ENCODE measurements at places on chromosomes 13 and 19.

GRCh38 chr19:12969292-12969988 is at the start of gene DAND5:
DAND5 (plus strand) TSS chr19:12969576; CDS start chr19:12969661, 85 bp downstream.
- DNase-seq: no peak

DNA sequence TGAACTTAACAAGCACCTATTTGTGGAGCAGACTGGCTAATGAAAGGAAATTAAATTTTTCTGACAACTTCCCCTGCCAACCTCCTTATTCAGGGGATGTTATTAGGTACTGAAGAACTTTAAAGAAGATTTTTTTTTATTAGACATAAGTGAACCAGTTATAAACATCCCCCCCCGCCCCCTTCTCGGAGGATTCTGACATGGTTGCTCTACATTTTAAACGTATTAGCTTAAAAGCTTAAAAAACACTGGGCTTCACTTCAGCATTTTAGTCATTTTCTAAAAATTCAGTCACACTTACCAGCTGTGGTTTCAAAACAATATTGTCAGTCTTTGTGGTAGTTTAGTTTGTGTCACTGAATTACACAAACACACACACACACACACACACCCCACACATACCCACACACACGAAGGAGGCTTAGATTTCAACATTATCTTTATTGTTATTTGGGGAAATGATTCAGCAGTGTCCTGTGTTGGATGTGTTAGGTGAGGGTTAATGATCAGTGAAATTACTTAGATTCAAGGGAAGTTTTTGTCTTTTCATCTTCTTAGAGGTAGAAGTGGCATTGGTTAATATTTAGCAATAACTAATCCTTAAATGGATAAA is 145.7 kb downstream of the PCCA start:
- no peak for DNase-seq

GRCh38 chr19:33818411-33818810 is 21.7 kb downstream of the KCTD15 start:
- no peak for DNase-seq

DNA sequence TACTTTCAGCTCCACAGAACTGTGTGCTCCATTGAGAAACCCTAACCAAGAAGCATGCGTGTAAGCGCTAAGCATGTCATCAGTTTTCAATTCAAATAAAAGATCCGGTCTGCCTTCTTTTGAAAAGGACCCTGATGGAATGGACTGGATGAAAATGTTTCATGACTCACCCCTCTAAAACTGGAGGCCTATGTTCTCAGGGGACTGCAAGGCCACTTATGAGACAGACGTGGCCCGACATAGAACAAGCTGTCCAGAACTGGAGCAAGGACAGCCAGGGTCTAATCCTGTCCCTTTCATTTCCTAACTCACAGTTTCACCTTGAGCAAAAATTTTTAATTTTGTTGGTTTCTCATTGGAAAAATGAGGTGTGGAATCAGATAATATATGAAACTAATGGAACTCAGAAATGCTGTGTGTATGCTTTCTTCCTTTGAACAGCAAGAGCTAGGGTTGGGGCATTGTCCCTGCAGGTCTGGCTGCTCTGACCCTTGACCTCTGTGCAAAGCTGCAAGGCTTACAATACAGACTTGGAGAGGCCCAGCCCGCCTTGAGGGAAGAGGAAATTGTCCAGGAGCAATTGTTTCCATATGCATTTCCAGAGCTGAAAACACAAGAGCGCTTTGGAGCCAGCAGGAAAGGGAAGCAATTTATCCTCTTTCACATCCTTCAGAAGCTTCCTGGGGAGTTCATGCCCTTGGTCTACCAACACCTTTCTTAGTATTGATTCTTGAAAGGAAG is 553.4 kb upstream of the KLF12 start:
- DNase-seq: no peak

DNA sequence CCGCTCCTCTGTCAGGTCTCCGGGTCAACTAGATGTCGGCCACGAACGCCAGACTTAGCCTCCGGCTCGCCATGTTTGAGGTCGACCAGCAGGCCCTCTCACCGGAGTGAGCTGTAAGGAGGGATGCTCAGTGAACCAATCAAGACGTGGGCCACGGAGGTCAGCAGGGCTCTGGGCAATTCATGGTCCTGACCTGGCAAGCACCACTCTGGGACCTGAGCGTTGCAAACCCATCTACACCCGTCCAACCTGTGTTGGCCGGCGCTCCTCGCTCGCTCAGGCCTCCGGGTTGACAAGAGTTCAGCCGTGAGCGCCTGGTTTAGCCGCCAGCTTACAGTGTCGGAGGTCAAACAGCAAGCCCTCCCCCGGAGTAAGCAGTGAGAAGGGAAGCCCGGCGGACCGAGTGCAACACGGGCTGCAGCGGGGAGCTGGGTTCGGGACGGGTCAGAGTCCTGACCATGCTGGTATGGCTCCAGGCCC is 1361.9 kb downstream of the UQCRFS1 start:
- no peak for DNase-seq

DNA sequence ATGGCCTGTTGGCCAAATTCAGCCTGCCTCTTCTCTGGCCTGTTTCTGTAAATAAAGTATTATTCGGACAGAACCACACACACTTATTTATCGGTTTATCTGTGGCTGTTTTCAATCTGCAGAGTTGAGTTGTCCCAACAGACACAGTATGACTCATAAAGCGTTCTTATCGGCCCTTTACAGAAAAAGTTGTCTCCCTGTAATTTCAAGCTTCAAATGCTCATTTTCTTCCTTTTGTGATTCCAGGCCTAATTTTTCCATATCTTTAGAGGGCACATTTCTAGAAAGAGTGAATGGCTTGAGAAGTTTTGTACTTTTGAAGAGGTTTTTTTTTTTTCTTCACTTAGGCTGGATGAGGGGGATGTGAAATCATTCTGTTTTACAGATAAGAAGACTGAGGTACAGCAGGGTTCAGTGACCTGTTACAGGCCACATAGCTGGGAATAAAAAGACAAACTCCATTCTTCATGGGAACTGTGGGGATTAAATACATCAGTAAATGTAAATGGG is 440.9 kb downstream of the TSHZ3 start:
- peak; percentile 8 for DNase-seq

- DNase-seq: no peak
These were observed 2.2 kb upstream of the USPL1 start for GRCh38 chr13:30615481-30615865.

DNA sequence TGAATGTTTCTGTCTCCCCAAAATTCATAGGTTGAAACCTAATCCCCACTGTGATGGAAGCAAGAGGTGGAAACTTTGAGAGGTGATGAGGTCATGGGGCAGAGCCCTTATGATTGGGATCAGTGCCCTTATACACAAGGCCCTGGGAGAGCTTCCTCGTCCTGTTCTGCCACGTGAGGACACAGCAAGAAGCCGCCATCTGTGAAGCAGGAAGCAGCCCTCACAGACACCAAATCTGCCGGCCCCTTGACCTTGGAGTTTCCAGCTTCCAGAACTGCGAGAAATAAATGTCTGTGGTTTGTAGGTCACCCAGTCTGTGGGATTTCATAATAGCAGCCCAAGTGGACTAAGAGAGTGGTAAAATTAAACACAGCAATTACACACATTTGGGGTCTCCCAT is 737.4 kb downstream of the UQCRFS1 start:
- no peak for DNase-seq

- no peak for DNase-seq
These were observed 242.2 kb downstream of the B3GLCT start for GRCh38 chr13:31441800-31442510.

DNA sequence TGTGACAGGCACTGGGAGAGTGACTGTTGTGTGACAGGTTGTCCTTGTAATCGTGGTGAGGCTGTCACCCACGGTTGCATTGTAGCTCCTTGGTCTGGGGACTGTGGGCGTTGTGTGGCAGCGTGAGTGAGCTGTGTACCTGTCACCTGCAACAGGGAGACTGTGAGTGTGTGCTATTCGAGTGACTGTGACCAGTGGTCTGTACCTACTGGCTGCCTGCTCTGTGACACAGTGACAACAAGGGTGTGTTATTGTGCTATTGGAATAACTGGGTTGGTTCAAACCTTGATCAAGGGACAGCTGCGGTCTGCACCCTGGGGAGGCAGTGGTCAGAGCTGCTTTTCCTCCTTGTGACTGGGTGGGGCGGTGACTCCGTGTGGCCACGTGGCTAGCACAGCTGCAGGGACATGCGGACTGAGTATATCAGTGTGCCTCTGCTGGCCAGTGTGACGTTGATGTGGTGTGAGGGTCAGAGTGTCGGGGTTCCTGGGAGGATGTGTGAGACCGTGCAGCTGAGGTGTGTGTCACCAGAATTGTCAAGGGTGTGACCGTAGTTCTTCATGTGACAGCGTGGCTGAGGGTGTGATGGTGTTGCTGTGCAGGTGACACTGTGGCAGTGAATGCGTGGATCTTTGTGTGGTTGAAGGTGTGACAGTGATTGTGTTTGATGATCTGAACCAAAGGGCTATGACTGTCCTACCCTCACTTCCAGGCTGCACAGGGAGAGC is 10.1 kb upstream of the NFIX start:
- DNase-seq: peak; percentile 82

GRCh38 chr13:44307844-44308243 is 65.8 kb upstream of the SERP2 start:
- no peak for DNase-seq

GRCh38 chr19:35347171-35347929 is at the start of gene FFAR1:
FFAR1 (plus strand) TSS chr19:35347902; CDS start chr19:35351552, 3,650 bp downstream.
- DNase-seq: peak; percentile 4

GRCh38 chr19:6811378-6811777 is 38.9 kb downstream of the VAV1 start:
- DNase-seq: no peak

GRCh38 chr19:12527034-12527836 is 24.0 kb downstream of the ZNF564 start:
- DNase-seq: no peak

DNA sequence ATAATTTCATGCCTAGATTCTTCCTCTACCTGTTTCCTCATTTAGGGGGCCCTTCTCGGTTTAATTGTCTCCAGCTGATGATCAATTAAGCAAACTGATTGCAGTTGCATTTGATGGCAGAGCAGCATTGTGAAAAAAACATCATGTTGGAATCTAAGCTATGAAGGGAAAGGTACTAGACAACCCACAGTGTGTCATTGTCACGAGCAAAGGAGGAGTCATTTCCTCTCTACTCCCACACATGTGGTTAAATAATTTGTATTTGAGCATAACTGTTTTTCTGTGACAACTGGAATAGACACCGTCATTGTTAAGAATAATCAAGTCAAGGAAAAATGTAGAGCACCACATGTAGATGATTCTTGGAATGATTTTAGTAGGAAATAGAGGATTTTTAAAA is 240.3 kb downstream of the DCT start:
- DNase-seq: no peak

GRCh38 chr19:48591021-48591420 is 15.5 kb upstream of the SPACA4 start:
- DNase-seq: no peak

- no peak for DNase-seq
These were observed 19.4 kb upstream of the CRTC1 start for GRCh38 chr19:18663940-18664530.

- DNase-seq: no peak
These were observed 77.2 kb upstream of the PABPC3 start for GRCh38 chr13:25018729-25019115.

DNA sequence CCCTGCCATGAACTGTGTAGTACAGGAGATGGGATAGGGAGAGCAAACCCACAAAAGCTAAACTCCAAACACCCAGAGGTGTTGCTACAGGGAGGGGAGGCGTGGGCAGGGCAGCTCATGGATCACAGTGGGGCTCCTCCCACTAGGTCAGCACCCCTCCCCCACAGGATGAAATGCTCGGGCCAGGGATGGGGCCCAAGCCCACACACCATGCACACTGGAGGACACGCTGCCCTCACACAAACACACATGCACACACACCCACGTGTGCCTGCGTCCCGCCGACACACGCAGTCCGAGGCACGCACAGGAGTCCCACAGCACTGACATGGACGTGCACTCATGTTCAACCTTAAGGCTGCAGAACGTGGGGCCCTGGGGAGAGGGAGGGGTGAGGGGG is 6.0 kb upstream of the CCNP start:
- peak; percentile 89 for DNase-seq

- DNase-seq: no peak
These were observed 18.2 kb downstream of the CEBPG start for GRCh38 chr19:33391631-33392249.

DNA sequence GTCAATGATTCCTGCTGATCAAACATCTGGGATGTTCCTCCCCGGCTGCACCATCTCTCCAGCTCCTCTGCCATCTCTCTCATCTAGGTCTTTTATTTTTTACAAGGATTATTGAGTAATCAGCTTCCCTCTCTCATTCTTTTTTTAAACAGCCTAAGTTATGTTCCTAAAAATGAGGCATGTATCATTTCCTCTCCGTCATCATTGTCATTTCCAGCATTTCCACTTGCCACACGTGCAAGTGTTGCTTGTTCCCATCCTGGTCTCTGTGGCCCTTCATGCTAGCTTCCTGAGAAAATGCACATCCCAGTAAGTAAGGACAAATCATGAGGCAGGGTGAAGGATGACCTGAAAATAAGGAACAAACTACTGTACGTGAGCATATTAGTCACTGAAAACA is 102.7 kb upstream of the POSTN start:
- no peak for DNase-seq

DNA sequence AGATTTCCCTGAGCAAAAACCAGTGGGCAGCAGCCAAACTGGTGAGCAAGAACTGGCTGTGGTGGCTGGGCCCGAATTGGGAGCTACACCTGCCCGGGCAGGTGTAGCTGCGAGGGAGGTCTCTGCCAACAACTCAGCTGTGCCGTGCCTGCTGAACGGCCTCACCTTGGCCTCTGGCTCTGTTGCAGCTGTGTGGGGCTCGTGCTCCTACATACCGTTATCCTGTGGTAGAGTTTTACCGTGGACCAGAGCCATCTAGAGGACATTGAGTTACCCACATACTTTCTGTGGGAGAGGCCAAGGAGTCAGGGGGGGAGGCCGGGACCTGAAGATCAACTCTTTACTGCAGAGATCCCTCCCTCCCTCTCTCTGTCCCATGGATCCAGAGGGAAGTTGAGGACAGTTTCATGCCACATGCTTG is 113.2 kb downstream of the TM9SF2 start:
- DNase-seq: peak; percentile 54

- no peak for DNase-seq
These were observed 146.6 kb downstream of the RNF17 start for GRCh38 chr13:24910502-24911132.

- DNase-seq: no peak
These were observed 11.2 kb downstream of the ZNF317 start for GRCh38 chr19:9151367-9151766.

GRCh38 chr13:62635161-62635560 is 1219.5 kb upstream of the PCDH20 start:
- no peak for DNase-seq

GRCh38 chr13:108728370-108728769 is 99.0 kb downstream of the MYO16 start:
- DNase-seq: no peak

- DNase-seq: no peak
These were observed 1.3 kb downstream of the RAD23A start for GRCh38 chr19:12946731-12947496.

- no peak for DNase-seq
These were observed 788 bp upstream of the DLEU7 start for GRCh38 chr13:50844084-50844875.
